Activated T-helper 1 cell treated with Interleukin-2 at 50 U/mL for 16 hours (primary cell): ENCODE measurements at places on chromosomes 5 and 9.

DNA sequence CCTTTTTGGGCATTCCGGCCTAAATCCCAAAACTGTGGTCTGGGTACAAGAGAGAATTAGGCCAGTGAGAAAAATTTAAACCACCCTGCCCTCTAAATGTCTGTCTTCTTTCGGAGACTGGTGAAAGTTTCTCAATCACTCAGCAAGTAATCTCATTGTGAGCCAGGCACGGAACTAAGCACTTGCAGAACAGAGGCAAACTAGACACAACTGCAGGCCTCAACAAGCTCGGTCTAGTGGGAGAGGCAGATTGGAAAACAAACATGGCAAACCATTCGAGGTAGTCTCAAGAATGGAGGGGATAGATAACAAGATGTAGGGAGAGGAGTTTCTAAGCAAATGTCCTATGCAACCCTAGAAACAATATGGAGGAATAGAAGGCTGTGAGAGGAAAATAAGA lies 8.9 kb upstream of the C5orf58 start:
- no peak for DNase-seq

DNA sequence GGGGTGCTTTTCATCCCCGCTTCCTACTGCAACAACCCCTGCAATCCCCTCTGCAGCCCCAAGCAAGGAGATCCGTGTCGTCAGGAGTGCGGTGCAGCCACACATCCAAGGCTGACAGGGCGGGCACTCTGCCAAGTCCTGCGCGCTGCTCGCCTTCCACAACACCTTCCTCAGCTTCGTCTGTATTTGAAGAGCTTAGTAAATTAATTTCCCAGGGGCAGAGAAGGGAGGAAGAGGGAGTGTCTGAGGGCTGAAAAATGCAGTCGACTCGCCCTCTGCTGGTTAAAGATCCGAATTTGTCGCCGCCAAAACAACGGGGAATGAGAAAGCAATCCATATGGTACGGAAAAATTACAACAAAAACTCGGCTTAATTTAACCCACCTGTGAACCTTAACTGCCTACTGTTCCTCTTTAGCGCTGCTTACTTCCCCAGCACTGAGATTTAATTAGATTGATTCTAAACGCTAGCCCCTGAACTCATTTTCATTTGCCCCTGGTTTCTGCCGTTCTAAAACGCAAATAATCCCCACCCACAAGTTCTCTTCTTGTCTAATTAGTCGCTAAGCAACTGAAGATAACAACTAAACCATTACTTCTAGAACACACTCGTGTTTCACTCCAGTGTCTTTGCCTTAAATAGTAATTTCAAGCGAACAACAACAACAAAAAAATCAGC lies 10.9 kb upstream of the PCDHB1 start:
- no peak for DNase-seq

DNA sequence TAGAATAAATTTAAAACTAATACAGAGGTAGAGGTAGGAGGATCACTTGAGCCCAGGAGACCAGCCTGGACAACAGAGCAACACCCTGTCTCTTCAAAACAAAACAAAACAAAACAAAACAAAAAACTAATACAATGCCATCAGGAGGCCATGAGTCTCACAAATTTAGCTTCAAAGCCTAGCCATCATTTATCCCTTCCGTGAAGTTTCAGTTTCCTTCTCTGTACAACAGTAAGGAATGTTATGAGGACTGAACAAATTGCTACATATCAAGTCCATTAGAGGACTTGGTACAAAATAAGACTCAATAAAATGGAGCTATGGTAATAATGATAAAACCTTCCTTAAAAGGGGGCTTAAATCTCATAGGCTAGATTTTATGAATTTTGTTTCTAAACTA lies 60.8 kb downstream of the MAPKAP1 start:
- no peak for DNase-seq

DNA sequence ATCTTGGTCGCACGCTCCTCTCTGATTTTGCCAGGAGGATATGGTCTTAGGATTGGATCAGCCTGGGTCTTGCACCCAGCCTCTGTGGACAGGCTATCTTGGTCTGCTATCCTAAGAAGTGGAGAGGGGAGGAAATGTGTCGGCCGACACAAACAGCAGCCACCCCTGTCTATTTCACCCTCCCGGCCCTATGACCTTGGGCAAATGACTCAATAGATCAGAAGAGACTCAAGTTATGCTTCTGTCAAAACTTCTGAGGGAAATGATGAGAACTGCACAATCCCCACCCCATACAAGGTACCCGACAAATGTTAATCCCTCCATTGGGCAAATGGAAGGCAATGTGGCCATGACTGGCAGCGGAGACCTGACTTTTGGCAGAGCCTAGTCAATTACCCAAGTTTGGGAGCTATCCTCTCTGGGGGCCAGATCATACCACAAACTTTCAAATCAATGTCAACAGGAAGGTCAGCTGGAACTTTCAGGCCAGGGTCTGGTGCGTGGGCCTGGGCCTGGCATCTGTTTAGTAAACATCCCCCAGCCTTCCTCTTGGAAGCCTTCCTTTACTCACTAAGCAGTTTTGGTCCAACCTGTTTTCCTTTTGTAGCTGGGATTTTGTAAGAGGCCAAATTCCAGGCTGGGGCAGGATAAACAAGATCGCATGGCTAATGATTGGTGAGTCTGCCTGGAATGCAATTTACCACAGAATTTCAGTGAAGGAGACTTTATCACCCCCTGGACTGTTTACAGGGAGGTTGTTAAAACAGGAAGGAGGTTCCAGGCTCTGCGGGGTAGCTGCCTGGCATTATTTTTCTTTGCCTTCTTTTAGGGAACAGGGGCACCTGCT lies 64.2 kb upstream of the CPEB4 start:
- no peak for DNase-seq

DNA sequence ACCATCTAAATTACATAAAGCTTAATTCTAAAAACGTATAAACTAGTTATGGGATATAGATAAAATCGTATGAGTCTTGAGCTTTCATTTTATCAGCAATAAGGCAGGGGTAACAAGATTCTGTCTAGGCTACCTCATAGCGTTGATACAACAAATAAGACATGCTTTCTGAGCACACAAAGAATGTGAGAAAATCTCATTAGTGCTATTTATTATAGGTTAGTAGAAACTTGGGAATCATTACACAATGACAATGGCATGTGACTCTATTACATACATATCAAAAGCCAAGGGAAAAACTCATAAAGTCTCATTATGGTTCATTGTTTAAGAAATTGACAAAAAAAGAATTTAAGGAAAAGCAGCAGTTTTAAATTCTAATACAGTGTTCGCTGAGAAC lies 448.6 kb downstream of the PLK2 start:
- no peak for DNase-seq

DNA sequence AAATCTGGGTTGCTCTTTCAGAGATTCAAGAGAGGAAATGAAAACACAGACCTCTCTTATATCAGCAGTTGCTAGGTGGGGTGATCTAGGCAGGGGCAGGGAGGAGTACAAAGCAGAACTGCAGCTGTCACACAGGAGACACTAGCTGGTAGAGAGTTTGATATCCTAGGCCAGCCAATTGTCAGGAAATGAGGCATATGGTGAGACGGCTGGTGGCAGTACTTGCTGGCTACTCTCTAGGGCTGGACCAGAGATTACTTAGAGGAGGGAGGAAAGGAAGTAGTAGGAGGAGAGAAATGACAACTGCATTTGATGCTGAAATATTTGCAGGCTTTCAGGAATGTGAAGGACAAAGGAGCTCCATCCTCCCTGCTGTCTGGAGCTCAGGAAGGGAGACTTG lies 113.8 kb downstream of the TRIM32 start:
- DNase-seq = no peak

- DNase-seq = no peak
Measured at GRCh38 chr9:98911042-98911441, 32.7 kb upstream of the COL15A1 start.

- no peak for DNase-seq
Measured at GRCh38 chr5:79759436-79759835, 69.8 kb downstream of the CMYA5 start.

GRCh38 chr9:74379718-74380117 lies 117.4 kb upstream of the RORB start:
- DNase-seq = no peak

- DNase-seq = no peak
Measured at GRCh38 chr9:98795970-98796363, 388 bp downstream of the ANKS6 start.

DNA sequence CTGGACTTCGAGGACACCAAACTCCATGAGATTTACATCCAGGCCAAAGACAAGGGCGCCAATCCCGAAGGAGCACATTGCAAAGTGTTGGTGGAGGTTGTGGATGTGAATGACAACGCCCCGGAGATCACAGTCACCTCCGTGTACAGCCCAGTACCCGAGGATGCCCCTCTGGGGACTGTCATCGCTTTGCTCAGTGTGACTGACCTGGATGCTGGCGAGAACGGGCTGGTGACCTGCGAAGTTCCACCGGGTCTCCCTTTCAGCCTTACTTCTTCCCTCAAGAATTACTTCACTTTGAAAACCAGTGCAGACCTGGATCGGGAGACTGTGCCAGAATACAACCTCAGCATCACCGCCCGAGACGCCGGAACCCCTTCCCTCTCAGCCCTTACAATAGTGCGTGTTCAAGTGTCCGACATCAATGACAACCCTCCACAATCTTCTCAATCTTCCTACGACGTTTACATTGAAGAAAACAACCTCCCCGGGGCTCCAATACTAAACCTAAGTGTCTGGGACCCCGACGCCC lies 1.3 kb downstream of the PCDHGC3 start:
- no peak for DNase-seq

DNA sequence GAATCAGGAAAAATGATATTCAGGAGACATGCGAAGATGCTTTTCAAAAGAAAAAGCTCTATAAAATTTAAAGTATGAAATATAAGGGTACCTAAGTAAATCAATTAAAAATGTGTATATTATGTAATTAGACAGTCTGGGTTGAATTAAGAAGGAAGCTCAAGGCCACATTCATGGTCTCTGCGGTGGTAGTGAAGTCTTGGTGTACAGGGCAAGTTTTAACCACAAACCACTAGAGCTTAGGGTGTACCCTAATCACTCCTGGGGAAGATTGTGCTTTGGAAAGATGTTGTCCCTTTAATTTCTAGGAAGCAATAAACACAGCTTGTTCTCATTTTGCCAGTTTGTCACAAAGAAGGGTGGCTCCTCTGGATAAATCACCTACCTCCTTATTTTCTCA lies 287.2 kb upstream of the ZNF608 start:
- DNase-seq = no peak

DNA sequence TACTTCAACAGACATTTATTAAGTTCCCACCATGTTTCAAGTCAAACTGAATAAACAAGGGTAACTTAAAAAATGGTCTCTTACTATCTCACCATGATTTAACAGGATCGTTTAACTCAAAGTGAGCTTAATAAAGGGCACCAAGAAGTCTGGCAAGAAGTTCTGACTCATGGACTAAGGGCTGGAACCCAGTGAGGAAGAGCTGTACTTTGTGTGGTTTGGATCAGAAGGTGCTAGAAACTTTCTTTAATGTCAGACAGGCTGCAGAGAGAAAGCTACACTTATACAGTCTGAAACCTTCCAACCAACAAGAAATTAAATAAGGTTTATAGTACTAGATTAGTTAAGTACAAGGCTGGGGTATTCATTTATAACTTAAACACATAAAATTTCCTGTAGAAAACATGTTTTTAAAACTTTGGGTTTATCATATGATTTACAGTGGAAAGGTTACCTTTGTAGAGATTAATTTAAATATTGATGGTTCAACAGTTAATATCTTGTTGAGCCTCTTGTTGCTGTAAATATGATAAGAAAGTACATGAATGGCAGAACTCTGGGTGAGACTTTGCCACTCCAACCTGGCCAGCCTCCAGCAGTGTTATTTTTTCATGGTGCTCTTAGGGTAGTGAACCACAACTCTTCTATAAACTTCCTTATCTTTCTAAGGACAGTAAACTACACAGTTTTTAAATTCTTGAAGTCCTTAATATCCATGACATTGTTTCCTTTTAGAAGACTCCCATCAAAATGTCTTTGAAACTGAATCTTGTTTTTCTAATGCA lies 162.8 kb downstream of the MAN2A1 start:
- DNase-seq = no peak

GRCh38 chr5:56498759-56499395 lies 265.7 kb upstream of the ANKRD55 start:
- no peak for DNase-seq

DNA sequence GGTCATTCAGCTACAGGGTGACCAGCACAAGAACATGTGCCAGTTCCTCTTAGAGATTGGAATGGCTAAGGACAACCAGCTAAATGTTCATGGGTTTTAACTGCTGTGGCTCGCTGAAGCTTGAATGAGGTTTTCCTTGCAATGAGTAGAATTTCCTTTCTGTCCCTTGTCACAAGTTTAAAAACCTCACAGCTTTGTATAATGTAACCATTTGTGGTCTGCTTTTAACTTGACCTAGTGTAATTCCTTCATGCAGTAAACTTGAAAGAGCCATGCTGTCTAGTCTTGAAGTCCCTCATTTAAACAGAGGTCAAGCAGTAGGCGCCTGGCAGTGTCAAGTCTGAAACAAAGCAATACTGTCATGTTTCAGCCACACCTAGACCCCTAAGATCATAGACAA lies 181.3 kb upstream of the DMRT1 start:
- DNase-seq = no peak

GRCh38 chr5:130018641-130019040 lies 114.4 kb downstream of the CHSY3 start:
- DNase-seq = no peak

DNA sequence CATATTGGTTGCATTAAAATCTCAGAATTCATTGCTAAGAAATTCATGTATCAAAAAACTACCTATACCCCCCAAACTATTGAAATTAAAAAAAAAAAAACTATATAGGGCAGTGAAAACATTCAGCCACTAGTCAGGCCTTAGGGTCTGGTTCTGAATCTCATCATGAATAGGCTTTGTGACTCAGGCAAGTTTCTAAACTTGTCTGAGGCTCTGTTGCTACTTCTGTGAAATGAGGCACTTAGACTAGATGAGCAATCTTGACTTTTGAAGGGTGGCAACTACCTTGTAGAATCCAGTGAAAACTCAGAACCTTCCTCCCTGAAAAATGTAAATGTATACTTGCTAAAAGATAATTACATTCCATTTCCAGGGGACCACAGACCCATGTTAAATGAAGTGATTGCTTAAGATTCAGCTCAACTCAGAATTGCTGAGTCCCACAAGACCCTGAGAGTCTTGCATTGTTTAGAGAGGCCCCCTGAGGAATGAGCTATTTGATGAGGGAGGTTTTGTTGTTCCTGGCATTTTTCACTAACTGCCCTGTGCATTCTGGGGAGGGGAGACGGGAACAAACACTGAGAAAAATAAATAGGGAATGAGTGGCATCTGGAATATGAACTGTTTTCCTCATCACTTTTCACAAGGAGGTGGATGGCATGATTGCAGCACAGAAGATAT lies 29.5 kb downstream of the RAI14 start:
- DNase-seq = no peak

GRCh38 chr5:1174122-1174936 lies 27.1 kb upstream of the SLC6A19 start:
- DNase-seq = no peak

DNA sequence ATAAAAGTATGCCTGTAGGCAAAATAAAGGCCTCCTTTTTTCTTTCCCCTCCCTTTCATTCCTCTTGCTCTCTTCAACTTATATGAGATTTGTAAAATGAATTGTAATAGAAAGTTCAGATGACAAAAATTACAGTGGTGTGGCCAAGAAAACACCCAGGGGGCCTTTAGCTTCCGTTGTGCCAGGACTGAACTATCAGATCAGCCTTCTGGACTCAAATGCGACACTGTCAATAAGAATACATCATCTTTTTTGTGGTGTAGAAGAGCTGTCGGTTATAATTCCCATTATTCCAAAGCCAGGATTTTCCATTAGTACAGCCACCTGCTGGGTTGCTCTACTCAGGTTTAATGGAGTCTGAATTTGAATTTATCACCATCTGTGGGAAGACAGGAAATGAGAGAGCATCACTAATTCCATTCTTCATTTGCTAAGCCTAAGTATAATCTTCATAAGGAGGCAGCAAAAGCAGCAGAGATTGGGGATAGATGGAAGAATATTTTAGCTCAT lies 443.4 kb downstream of the ANXA1 start:
- no peak for DNase-seq
